ENCODE measurements at places on chromosomes 12 and 14.

- no peak for DNase-seq
Measured at GRCh38 chr12:108580531-108580930, 17.4 kb downstream of the TMEM119 start.

GRCh38 chr14:49858383-49858782 is 5.8 kb upstream of the NEMF start:
- no peak for DNase-seq

- DNase-seq, result no peak
Measured at GRCh38 chr12:4330203-4330602, 9.2 kb downstream of the TIGAR start.

DNA sequence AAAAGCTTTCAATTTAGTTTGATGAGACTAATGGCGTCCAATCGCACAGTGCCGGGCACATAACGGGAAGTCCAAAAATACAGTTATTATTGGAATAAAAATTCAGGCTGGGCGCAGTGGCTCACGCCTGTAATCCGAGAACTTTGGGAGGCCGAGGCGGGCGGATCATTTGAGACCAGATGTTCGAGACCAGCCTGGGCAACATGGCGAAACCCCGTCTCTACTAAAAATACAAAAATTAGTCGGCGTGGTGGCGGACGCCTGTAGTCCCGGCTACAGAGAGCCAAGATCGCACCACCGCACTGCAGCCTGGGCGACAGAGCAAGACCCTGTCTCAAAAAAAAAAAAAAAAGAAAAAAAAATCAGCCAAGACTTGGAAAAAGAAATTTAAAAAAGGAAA is 1.2 kb upstream of the FKBP4 start:
- no peak for DNase-seq

GRCh38 chr14:20690848-20691640 is 2.5 kb downstream of the ANG start:
- DNase-seq, result peak; percentile 54

DNA sequence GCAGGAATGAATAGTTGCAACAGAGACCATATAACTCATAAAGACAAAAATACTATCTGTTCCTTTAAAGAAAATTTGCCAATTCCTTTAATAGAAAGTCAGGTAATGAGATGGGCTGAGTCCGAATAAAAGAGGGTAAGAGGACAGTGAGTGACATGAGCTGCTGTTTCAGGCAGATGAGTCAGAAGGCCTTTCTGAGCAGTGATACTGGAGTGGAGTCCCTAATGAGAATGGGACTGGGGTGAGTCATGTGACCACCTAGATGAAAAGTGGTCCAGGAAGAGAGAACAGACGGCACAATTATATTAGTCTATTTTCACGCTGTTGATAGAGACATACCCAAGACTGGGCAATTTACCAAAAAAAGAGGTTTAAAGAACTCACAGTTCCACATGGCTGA is 393.7 kb downstream of the BCL11B start:
- no peak for DNase-seq

- no peak for DNase-seq
Measured at GRCh38 chr12:124864326-124864752, 675 bp upstream of the SCARB1 start.

- DNase-seq, result no peak
Measured at GRCh38 chr12:91633734-91634357, 451.2 kb upstream of the DCN start.

DNA sequence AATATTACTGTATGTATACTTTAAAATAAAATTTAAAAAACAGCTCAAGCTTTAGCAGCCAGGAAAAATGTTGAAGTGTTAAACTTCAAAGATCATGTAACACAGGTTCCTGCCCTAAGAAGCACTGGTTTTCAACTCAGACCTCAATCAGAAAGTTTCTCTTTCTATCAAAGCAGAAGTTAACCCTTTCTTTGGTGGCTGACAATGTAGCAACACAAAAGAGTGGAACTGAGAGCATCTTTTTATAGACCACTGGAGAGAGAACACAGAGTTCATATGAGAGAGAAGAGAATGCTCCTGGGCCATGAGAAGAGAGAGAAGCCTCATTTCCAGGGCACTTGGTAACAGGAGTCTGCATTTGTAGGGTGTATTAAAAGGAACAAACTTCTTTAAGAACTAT is 42.2 kb upstream of the KTN1 start:
- DNase-seq, result no peak

DNA sequence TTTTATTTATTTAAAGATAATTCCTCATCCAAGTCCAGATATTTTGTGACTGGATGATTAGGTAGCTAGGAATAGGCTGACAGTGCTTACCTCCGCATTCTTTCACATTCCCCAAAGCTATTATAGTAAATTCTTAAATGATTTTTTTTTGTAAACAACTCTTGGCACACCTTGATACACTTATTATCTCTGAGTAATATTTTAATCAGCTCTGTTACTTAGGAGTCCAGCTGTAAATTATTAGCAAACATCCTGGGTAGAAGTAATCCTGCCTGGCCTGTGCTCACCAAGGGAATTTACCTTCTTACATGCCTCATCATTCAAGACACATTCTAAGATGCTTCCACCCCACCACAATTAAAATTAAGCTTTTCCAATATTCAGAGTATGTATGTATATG is 186.1 kb downstream of the SLC2A13 start:
- DNase-seq, result no peak

DNA sequence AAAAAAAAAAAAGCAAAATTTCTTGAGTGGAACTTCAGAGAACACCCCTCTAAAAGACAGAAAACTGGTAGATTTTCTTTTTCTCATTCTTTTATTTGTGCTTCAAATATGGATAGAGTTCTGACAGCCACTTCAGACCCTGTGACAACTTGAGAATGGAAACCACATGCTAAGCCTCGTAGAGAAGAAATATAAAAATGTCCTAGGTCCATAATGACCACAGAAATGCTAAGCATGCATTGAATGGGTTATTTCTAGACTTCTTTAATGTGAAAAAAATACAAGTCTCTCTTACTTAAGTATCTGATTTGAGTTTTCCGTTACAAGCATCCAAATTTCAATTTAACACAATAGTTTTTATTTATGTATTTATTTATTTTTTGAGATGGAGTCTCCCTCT is 28.3 kb upstream of the DIO2 start:
- DNase-seq, result no peak

GRCh38 chr12:92085736-92086040 is 60.0 kb downstream of the BTG1 start:
- no peak for DNase-seq

- DNase-seq, result no peak
Measured at GRCh38 chr12:121590476-121591143, 9.8 kb upstream of the KDM2B start.

- DNase-seq, result no peak
Measured at GRCh38 chr14:67577909-67578749, 21.9 kb downstream of the PIGH start.

DNA sequence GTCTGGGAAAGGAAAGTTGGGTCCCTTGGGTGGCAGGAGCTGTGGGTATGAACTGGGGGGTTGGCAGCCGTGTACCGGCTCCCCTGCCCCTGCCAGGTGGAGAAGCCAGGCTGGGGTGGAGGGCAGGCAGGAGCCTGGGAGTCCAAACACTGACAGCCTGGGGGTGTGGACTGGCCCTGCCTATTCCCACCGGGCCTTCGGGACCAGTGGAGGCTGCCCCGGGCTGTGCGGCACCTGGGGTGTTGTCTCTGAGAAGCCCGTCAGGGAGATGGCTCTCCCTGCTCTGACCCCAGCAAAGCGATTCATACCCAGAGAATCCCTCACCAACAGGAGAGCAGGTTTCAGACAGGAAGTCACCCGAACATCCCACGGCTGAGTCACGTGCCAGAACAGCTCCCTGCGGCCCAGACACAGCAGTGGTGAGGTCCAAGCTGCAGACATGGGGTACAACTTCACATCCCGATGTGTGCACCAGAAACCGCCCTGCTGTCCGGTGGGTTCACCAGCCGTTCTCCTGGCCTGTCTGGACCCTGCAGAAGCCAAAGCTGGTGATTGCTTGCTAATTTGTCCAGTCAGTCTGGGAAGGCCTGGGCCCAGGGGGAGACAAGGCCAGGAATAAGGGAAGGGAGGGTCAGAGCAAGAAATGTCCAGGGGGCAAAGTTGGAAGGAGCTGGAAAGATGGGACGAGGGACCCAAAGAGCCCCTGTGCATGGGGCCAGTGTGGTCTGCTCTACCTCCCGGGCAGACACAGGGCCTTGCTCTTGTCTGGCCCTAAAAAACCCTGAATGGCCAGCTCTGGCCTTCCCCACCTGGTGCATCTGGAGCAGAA is 2.1 kb upstream of the GPR132 start:
- peak; percentile 56 for DNase-seq

GRCh38 chr14:103663506-103663905 is 34.5 kb downstream of the KLC1 start:
- DNase-seq, result no peak

GRCh38 chr14:51674294-51675002 is 22.7 kb downstream of the FRMD6 start:
- no peak for DNase-seq
